LHCN-M2 (cell line): ENCODE measurements at places on chromosomes 7 and 10. TPM values are rescaled to one million over a fixed set of nuclear protein-coding genes. Genes with fewer than 3 reads are reported as not detected.

CHN2 gene
- not detected in 2 replicates for total RNA-seq

ANKRD61 gene
- 0.23 and 0.38 TPM in 2 replicates for total RNA-seq

HOXA5 gene
- 8.6 and 9.4 TPM in 2 replicates for total RNA-seq

ZNF804B gene
- total RNA-seq = not detected in 2 replicates

HECW1 gene
- not detected in 2 replicates for total RNA-seq

INSIG1 gene
- 84.6 and 105 TPM in 2 replicates for total RNA-seq

TRPV5 gene
- total RNA-seq = not detected in 2 replicates

ADAMTS14 gene
- total RNA-seq = 2.4 and 2.7 TPM in 2 replicates

CTBP2 gene
- total RNA-seq = 51.1 and 51.9 TPM in 2 replicates

HOXA7 gene
- total RNA-seq = 4.5 and 8.3 TPM in 2 replicates

DIP2C gene
- 3.8 and 4.9 TPM in 2 replicates for total RNA-seq

LRRC18 gene
- total RNA-seq = not detected in 2 replicates

SH2D4B gene
- not detected in 2 replicates for total RNA-seq

STEAP4 gene
- total RNA-seq = 0.11 and 0.13 TPM in 2 replicates

UPP1 gene
- total RNA-seq = 13.9 and 19.0 TPM in 2 replicates

ACSL5 gene
- total RNA-seq = 0.29 and 0.71 TPM in 2 replicates

CDH23 gene
- 0.06 TPM in 2 replicates for total RNA-seq

NPTX2 gene
- total RNA-seq = 3,060 and 3,846 TPM in 2 replicates

ASAH2 gene
- total RNA-seq = 0.51 and 0.80 TPM in 2 replicates

NRP1 gene
- 174 and 181 TPM in 2 replicates for total RNA-seq

BLNK gene
- not detected in 2 replicates for total RNA-seq

OPALIN gene
- not detected in 2 replicates for total RNA-seq

FEZF1 gene
- total RNA-seq = 0.06 TPM in 1 of 2 replicates, not detected in the other

SH3PXD2A gene
- total RNA-seq = 12.8 and 18.4 TPM in 2 replicates

TMEM270 gene
- total RNA-seq = not detected in 2 replicates

ZNF503 gene
- total RNA-seq = 3.8 and 4.1 TPM in 2 replicates

WNT2 gene
- not detected in 2 replicates for total RNA-seq

SEC23IP gene
- total RNA-seq = 24.2 and 28.5 TPM in 2 replicates

SPDYE9 gene
- total RNA-seq = not detected in 2 replicates

CRHR2 gene
- total RNA-seq = not detected in 2 replicates

TSPAN33 gene
- 0.57 TPM in 1 of 2 replicates, not detected in the other for total RNA-seq

HTR5A gene
- not detected in 2 replicates for total RNA-seq

PRKAG2 gene
- total RNA-seq = 23.7 and 24.2 TPM in 2 replicates

CDC14C gene
- total RNA-seq = 0.32 TPM in 1 of 2 replicates, not detected in the other

WIPF3 gene
- not detected in 2 replicates for total RNA-seq

GOT1 gene
- 20.0 and 22.0 TPM in 2 replicates for total RNA-seq

KCNIP2 gene
- 0.17 and 0.26 TPM in 2 replicates for total RNA-seq

ADCYAP1R1 gene
- 0.06 TPM in 1 of 2 replicates, not detected in the other for total RNA-seq

DPY19L1 gene
- 74.4 and 81.7 TPM in 2 replicates for total RNA-seq

NKX6-2 gene
- not detected in 2 replicates for total RNA-seq

CLIP2 gene
- 37.1 and 39.4 TPM in 2 replicates for total RNA-seq

COX15 gene
- 37.7 and 39.0 TPM in 2 replicates for total RNA-seq

TMEM254 gene
- total RNA-seq = 9.1 and 11.7 TPM in 2 replicates

UBE2D1 gene
- total RNA-seq = 17.1 and 18.5 TPM in 2 replicates

IFIT1 gene
- 33.3 and 70.9 TPM in 2 replicates for total RNA-seq

NIPSNAP2 gene
- total RNA-seq = 60.9 and 75.7 TPM in 2 replicates

KEL gene
- total RNA-seq = 0.23 TPM in 1 of 2 replicates, not detected in the other

PSMA2 gene
- 144 and 159 TPM in 2 replicates for total RNA-seq

MORN4 gene
- total RNA-seq = 3.7 and 4.3 TPM in 2 replicates

CRTAC1 gene
- not detected in 2 replicates for total RNA-seq

GLI3 gene
- total RNA-seq = 2.6 and 4.4 TPM in 2 replicates

AKR1C8 gene
- not detected in 2 replicates for total RNA-seq

GPR15LG gene
- total RNA-seq = not detected in 2 replicates
